NCI-H1930 (cell line): ENCODE measurements at places on chromosomes 6 and 20.

DNA sequence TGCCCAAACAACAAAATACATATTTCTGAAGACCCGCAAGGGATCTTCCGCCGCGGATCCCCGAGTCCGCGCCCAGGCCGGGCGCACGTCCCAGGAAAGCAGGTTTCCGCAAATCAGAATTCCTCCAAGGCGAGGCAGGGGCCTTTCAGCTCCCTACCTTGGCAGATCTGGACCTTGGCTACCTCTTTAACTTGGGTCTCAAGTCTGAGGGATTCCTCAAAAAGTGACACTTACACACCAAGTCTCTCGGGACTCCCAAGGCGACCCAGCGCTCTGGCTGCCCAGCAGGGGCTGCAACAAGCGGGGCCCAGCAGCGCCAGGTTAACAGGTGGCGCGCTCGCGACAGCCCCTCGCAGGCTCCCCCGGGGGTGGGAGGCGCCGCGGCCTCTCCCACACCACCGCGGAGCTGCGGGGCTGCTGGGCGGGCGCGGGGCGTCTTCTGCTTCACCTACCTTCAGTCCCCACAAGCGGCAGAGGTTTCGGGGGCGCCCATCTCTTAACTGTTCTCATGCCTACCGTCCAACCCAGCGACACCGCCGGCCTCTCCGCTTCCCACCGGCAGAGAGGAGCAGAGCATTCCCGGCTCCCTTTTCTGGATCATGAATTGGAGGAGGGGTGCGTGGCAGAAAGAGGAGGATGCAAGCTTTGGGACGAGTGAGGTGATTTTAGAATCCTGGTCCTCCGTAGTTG lies 414 bp downstream of the SIM1 start:
- no peak for DNase-seq

DNA sequence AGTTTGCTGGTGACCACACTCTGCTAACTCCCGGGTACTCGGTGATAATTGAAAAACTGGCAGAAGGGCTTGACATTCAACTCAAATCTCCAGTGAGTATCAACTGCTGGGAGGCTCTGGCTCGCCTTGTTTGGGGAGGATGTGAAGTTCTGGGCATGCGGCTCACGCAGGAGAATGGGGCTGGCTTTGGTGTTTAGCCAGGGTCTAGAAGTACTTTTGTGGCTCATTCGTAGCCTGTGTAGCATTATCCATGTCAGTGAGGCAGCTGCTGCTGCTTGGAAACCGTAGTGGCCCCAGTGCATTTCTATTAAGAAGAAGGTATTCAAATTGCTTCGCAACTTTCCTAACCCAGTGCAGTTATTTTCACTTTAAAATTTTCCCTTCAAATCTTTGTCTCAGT lies 52.2 kb downstream of the KDM1B start:
- no peak for DNase-seq

DNA sequence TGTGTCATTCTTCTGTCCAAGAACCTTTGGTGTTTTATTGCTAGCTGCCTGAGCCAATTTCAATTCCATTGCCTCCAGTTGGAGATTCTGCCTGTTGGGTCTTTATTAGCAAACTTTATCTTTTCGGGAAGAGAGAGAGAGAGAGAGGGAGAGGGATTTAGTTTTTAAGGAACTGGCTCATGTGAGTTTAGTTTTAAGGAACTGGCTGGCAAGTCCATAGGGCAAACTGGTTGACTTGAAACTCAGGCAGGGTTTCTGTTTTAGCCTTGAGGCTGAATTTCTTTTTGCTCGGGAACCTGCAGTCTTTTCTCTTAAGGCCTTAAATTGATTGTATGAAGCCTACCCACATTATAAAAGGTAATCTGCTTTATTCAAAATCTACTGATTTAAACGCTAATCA lies 23.0 kb downstream of the BCKDHB start:
- DNase-seq: no peak

- no peak for DNase-seq
These were observed 69.9 kb upstream of the DDR1 start for GRCh38 chr6:30814146-30815040.

DNA sequence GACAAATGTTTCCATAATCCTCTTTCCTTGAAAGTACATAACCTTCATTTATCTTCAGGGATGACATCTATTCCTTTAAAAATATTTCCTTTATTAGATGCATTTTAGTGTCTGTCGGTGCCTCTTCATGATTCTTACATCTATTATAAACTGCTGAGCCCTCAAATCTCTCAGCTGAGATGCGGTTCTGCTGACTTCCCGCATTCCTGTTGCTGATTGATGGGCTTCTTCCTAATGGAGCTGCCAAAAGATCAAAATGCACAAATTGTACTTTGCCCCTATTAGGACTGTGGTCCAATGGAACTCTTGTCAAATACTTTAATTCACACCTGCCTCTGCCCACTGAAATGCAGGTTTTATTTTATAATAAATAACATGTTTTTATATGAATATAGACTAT lies 78.7 kb upstream of the SAMD5 start:
- DNase-seq: no peak

GRCh38 chr6:87900160-87900698 lies 147.4 kb upstream of the SPACA1 start:
- no peak for DNase-seq

DNA sequence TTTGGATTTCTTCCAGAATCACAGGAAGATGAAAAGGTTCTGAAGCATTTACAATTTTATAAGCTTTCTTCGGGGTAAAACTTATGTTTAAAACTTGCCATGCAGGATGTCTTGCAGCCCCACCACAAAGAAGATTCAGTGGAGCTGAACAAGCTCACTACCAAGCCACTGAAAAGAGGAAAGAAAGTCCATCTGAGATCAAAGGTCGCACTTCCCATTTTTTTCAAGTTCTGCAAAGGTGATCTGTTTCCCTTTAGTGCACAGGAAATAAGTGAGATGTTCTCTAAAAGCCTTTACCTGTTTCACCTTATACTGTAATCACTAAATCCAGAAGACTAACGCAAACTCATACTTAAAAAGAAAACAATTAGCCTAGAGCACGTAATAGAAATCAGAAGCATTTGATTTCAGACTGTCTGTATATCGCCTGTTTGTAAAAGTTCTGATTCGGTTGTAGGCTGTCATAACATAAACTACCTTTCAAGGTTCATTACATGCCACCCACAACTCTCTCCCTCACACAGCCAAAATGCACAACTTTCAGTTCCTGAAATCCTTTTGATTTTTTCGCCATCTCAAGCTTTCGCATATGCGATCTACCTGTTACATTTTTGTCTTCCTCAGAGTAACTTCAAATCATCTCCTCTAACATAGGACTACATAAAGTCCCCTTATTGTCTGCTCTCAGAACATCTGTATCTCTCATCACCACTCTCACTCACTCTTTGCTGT lies 1.8 kb downstream of the ECHDC1 start:
- no peak for DNase-seq

DNA sequence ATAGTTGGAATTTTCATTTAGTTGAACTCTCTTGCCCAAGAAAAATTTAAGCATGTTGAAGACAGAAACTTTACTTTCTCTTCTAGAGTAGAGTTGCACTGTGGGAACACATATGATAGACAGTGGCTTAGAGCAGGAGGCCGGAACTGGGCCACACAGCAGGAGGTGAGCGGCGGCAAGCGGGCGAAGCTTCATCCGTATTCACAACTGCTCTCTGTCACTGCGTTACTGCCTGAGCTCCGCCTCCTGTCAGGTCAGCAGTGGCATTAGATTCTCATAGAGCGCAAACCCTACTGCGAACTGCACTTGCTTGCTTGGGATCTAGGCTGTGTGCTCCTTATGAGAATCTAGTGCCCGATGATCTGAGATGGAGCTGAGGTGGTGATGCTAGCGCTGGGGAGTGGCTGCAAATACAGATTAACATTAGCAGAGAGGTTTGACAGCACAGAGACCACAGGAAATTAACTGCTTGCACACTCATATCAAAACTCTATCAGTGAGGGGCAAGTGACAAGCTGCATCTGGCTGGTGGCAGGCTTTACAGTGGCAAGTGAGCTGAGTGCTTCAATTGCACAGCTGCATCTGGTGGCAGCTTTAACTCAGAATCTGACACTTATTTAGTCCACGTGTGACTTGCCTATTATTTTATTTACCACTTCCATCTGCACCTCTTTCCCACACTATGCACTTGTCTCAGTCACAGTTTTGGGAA lies 174.9 kb upstream of the C6orf118 start:
- no peak for DNase-seq

- DNase-seq: no peak
These were observed 2.1 kb upstream of the PTCHD4 start for GRCh38 chr6:48113130-48113529.

- no peak for DNase-seq
These were observed 76.0 kb upstream of the TOX2 start for GRCh38 chr20:43838703-43839060.

DNA sequence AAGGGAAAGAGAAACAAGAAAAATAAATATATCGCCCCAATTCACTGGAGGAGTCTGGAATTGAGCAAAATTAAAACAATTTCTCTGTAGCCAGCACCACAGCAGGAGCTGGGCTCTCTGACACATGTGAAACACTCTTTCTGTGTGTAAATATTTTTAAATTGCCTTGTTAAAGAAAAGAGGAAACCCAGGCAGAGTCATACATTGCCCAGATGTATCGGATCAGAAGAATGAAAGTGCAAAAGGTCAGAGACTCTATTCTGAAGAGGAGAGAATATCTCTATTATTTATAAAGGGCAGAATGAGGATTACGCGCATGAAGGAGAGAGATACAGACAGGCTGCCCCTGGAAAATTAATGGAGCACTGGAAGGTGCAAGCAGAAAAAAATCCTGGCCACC lies 127.0 kb upstream of the MAN1A1 start:
- DNase-seq: no peak

DNA sequence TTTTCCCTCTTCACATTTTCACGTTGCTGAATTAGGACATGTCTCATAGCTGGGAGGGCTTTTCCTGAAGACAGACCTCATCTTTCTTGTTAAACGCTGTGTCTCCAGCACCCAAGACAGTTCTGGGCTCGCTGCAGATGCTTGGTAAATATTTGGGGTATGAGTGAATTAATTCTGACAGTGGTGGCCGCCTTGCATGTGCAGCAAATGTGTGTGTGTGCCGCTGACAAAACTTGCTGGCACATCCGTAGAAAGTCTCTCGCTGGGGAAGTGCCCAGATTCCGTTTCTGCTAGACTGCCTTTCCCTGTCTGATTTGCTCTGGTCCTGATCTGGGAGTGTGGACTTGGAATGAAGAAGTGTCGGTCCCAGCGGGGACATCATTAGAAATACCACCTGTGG lies 48.2 kb upstream of the ZNFX1 start:
- no peak for DNase-seq

- no peak for DNase-seq
These were observed 96.6 kb downstream of the BTBD3 start for GRCh38 chr20:12014276-12014675.

DNA sequence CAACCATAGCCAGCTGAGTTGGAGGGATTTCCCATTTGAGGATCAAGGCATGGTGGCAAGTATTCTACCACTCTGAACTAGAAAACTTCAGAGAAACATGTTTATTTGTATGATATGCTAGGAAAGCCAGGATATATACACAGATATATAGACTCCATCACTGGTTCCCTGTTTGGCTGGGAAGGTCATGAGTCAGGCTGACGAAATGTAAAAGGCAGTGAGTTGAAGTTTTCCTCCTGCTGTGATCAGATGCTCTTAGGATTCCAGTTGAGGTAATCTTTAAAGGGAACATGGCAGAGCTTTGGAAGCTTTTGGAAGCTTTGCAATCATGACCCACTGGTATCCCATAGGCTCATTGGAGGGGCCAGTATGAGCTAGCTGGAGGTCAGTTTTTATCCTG lies 1369.1 kb downstream of the EPHA7 start:
- no peak for DNase-seq

DNA sequence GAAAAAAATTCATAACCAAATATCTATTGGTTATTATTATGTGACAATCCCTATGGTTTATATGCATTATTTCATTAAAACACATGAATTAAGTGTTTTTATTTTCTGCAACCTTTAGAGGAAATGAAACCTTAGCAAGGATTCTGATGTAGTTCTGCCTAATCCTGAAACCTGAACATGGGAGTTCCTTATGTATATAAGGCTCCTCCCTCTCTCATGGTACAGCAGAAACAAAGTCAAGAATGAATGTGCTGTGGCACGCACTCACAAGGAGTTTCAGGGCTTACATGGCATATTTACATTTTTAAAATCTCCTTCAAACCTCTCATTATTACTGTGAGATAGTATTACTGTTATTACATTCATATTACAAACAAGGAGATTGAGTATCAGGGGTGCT lies 426.4 kb upstream of the CITED2 start:
- DNase-seq: no peak

GRCh38 chr20:58309591-58310290 lies at the start of gene RAB22A:
Gene RAB22A (plus strand): TSS chr20:58309715. CDS start chr20:58309977, 262 bp downstream.
- peak; percentile 81 for DNase-seq
